Stimulated activated CD8-positive, alpha-beta memory T cell treated with anti-CD3 and anti-CD28 coated beads, Interleukin-15, amount 100 ng/mL, for 1 hour (primary cell): ENCODE measurements at places on chromosomes 12 and 14.

- DNase-seq, result no peak
Observed at GRCh38 chr12:81077329-81077685, 572 bp upstream of the ACSS3 start.

DNA sequence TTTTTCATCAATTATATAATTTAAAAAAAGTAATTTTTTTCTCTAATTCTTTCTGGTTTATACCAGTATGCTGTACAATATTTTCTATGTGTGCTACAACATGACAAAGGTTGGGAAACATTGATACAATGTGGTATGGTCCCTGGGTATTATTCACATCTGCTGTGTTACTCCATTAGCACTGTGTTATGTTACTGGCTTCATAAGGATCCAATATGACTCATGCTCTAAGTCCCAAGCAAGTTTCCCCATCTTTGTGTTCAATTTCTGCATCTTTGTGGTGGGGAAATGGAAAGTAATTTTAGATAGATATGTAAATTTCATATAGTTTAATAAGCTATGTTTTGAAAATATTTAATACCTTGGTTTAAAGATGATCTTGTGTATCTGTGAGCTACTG lies 35.8 kb downstream of the FBXO33 start:
- DNase-seq, result no peak

DNA sequence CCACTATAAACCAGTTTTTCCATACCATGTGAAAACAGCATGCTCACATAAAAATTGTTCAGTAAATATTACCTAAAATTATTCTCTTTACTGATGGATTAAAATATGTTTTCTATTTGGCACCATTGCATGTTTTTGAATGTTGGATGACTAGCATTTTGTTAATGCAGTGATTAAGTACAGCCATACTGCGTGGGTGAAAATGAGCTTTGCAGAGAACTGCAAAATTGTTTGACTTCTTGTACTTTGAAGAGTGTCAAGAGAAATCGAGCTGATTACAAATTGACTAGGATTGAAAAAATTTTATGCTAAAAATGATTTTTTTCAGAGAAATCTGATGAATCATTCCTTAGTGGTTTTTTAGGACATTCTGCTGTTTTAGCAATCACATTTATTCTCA lies 452.9 kb downstream of the RPL10L start:
- DNase-seq, result no peak

DNA sequence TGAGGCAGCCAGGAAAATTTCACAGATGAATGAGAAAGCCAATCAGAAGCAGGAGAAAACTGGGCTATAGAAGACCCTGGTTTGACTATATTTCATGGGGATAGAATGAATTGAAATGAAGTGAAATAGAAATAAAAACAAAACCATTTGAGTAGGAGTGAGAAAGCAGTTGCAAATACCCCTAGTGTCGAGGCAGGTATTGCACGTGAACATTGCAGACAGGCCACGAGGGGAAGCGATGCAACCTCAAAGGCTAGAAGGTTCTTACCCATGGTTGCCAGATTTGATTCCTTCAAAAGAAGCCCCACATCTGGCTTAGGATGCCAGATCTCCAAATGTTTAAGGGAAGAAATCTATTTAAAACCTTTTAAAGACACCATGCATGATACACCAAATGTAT lies 648.9 kb downstream of the VRK1 start:
- DNase-seq, result no peak

GRCh38 chr12:92434607-92435025 lies 268.2 kb upstream of the PLEKHG7 start:
- DNase-seq, result no peak

DNA sequence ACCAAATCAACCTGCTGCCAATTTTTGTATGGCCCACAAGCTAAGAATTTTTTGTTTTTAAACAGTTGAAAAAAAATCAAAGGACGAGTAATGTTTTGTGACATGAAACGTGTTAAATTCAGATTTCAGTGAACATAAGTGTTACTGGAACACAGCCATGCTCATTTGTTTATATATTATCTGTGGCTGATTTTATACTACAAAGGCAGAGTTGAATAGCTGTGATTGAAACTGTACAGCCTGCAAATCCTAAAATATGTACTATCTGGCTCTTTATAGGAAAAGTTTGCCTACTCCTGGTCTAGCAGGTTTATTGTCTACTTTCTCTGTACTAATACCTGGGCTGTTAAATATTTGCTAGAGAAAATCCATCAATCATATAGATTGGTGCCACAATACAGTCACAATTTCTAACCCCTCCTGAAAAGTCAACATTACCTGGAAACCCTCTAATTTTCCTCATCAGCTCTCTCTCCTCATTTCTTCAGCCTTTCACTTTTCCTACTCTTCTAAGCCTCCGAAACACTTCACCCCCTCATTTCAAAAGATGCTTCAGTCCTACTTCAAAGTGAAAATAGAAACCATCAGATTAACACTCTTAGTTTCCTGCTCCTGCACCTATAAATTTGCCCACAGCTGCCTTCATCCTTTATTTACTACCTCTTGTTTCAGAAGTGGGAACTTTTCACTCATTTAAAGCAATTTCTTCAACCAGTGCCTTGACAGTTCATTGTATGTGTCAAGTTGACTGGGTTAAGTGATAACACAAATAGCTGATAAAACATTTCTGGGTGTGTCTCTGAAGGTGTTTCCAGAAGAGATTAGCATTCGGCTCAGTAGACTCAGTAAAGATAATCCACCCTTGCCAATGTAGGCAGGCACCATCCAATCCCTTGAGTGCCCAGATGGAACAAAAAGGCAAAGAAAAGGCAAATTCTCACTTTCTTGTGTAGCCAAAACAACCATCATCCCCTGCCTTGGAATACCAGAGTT lies 18.0 kb upstream of the C2CD5 start:
- no peak for DNase-seq
